ENCODE measurements at places on chromosomes 16 and 17. TPM values are rescaled to one million over a fixed set of nuclear protein-coding genes. Genes with fewer than 3 reads are reported as not detected.
A peak's percentile ranks its signal among the peaks of the same experiment; 100 is the strongest.

The SKAP1 gene
- not detected for total RNA-seq

The PAQR4 gene
- 17.9 TPM for total RNA-seq

- DNase-seq: no peak
Measured at GRCh38 chr17:56822725-56823124, 11.0 kb downstream of the C17orf67 start.

DNA sequence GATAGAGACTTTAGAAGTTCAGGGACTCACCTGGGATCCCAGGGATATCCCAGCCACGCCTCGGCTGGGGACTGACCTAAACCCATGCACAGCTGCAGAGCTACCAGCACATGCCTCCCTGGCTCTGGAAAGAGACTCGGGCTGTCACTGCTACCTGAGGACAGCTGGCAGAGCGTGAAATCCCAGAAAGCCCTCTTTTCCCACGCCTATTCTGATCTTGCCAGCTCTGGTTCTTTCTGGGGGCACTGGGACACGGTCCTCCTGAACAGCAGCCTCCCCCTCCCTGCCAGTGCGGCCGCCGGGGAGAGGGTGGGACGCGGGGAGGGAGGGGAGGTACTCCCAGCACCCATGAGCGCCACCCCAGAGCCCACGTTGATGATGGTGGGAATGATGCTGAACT is 10.8 kb downstream of the P2RX5 start:
- DNase-seq: no peak

The HOXB6 gene
- 3.1 TPM for total RNA-seq

- no peak for DNase-seq
Measured at GRCh38 chr17:50691550-50692447, 15.9 kb downstream of the ANKRD40 start.

The GAS2L2 gene
- total RNA-seq: 0.04 TPM

- DNase-seq: no peak
Measured at GRCh38 chr17:54153423-54153822, 330.7 kb downstream of the KIF2B start.

DNA sequence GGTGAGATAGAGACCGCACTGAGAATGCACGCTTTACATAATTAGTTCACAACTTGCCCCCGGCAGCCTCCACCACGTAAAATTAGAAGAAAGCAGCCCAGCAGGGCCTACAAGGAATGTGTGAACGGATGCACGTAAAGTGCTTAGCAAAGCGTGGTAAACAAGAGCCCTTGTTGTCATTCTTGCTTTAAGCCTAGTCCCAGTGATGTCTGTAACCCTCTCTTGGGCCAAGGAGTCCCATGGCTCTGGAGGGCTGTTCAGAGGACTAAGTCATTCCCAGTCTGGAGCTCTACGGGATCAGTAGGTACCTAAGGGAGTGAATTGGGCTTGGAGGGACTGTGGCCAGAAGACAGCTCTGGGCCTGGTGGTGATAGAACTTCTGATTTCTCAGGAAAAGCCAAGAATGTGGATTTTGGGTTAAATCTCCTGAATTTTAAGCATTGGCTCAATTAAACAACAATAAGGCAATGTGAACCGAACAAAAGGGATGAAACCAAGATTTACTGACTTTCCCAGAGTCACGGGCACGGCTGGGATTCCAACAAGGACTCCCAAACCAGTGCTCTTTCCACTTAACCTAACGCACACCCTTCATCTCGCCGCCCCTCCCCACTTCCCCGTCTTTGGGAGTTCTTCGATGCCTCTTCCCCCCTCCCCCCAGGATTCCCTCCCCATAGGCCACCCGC is 775 bp upstream of the CHP2 start:
- DNase-seq: no peak

The WNT9B gene
- total RNA-seq: not detected

- DNase-seq: no peak
Measured at GRCh38 chr16:54892981-54893380, 37.7 kb upstream of the IRX5 start.

- no peak for DNase-seq
Measured at GRCh38 chr17:56897646-56898424, 16.0 kb downstream of the TRIM25 start.

DNA sequence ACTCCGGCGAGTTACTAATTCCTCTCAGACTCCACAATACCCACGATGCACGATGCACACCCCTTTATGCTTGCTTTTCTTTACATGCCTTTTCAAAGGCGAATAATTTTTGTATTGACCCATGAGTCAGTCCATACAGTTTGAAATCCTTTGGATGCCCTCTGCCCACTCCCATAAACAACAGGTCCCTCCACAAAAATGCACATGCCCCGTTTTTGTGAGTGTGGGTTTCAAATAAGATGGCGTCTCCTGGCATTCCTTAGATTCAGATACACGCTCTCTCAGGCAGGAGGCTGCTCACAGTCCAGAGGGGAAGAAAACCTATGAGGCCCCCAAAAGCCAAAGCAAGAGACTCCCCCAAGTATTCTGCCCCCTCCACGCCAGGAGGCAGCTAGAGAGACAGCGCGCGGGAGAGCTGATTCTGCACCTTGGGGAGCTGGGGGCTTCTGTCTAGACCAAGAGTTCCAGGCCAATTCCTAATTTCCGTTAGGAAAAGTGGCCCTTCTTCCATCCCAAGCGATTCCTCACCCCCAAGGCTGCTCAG is 19.6 kb upstream of the HOXB9 start:
- no peak for DNase-seq

DNA sequence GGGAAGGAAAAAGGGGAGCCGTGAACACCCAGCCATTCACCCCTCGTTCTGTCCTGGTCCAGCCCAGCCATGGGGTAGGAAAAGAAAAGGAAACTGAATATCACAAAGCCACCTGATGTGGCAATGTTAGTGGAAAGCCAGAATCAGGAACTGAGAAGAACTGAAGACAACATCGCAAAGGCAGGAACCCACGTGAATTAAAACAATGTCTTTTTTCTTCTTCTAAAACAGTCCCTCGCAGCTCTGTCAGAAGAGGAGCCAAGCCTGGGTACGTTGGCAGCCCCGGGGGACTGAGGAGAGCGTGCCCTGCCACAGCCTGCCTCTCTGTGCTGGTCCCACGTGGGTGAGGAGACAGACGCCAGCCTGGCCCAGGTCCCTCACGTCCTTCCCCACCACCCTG is 55.0 kb downstream of the ZNF423 start:
- no peak for DNase-seq

The PRKAR1A gene
- total RNA-seq: 161 TPM

DNA sequence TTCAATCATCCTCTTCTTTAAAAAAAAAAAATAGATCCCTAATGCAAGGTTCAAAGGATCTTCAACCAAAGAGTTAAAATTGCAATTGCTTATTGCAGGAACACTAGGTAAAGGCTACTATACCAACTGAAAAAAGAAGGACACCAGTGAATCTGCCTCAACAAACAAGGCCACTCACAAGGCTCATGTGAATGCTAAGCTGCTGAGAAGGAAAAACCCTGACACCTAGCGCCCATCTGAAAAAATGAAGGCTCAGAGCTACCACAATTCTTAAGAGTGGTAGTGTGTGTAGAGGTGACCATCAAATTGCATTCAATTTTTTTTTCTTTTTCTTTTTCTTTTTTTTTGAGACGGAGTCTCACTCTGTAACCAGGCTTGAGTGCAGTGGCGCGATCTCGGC is 201.6 kb upstream of the C17orf78 start:
- no peak for DNase-seq

DNA sequence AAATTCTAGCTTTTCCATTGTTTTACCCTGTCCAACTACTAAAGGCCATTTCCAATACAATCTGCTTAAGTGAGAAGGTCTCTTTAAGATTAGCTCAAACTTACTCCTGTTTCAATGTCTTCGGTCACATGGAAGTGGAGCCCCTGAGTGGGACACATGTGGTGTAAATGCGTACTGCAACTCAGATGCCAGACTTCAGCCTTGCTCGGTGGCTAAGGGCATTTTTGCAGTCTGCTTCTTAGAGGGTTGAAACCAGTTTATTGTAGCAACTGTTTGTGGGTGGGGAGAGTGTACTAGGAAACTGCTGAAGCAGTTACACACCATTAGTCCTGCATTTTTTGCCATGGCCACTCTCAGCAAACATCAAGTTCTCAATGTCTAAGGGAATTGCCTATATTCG is 140.6 kb downstream of the PARN start:
- DNase-seq: peak; percentile 65

- DNase-seq: no peak
Measured at GRCh38 chr17:54028986-54029580, 206.4 kb downstream of the KIF2B start.

The CCL17 gene
- not detected for total RNA-seq

DNA sequence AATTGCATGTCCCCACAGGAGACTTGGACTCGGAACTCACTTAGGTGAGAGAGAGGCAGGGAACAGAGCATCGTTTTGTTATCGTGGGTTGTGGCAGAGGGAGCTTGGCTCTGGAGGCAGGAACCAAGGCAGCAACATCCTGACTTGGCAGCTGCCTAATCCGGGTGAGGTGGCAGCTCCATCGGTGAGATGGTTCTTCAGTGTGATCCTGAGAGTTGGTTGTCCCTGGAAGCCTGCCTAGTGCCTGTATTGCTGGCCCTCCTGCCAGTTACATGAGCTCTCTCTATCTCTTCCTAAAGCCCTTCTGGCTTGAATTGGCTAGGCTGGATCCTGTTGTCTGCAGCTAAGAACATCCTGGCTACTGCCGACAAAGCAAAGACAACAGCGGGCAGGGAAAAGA is 19.9 kb upstream of the SEC14L1 start:
- no peak for DNase-seq

DNA sequence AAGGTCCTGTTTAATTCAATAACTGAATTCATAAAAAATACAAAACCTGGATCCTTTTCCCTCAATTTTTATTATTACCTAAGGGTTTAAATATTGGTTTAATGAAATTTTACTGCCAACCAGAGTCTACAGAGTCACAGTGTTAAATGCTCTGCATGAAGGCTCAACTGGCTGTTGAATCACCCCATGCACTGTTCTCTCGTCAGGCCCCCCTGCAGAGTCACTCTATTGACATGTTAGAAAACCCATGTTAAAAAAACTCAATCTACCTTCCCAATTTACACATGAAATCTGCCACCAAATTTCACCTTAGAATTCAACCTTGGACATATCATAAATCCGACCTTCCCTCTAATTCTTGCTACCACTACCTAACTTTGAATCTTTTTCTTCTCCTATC is 43.3 kb upstream of the ULK2 start:
- DNase-seq: no peak

The CDH11 gene
- total RNA-seq: 56.6 TPM

DNA sequence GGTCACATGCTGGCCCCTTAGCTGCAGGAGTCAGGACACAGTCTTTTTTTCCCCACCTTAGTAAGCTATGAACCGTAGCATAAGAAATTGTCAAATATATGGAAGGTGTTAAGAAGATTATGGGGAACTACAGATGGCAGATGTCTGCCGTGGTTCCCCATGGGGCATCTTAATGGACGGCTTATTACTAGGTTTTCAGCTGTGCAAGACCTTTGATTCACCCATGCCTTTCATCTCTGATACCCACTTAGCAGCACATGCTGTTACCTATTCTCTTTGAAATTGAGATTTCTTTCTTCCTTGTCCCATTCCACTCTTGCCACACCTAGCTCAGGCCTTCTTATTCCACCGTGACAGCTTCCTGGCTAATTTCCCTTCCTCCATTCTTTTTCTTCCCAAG is 70.7 kb downstream of the RPTOR start:
- DNase-seq: no peak

The SLC5A11 gene
- total RNA-seq: 0.50 TPM

The AATF gene
- 45.1 TPM for total RNA-seq

The SMTNL2 gene
- total RNA-seq: not detected

- DNase-seq: no peak
Measured at GRCh38 chr16:46612121-46612520, 9.1 kb downstream of the SHCBP1 start.

The LCAT gene
- total RNA-seq: 1.1 TPM

The KRT12 gene
- not detected for total RNA-seq

- DNase-seq: peak; percentile 76
Measured at GRCh38 chr17:81898029-81898866, 3.8 kb upstream of the NPB start.

GRCh38 chr17:21194703-21195102 is 19.3 kb downstream of the TMEM11 start:
- DNase-seq: no peak

- DNase-seq: peak; percentile 82
Measured at GRCh38 chr17:6506679-6507231, 49.6 kb downstream of the PITPNM3 start.

The EXOC3L1 gene
- total RNA-seq: not detected

Data from H4 (cell line).